ENCODE measurements at places on chromosomes 13 and 19.

- no peak for DNase-seq
These were observed 6.3 kb upstream of the RDH13 start for GRCh38 chr19:55068950-55069864.

DNA sequence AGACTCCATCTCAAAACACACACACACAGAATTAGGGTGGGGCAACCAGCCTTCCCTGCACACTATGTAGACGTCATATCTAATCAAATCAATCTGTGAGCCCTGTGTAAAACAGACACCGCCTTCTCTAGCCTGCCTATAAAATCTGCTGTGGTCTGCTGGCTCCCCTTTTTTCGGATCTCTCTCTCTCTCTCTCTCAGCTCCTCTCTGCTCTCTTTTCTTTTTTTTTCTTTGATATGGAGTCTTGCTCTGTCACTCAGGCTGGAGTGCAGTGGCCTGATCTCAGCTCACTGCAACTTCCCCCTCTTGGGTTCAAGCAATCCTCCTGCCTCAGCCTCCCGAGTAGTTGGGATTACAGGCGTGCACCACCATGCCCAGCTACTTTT, 11.8 kb upstream of the CD70 start:
- no peak for DNase-seq

GRCh38 chr13:44303681-44304432, 69.8 kb upstream of the SERP2 start:
- DNase-seq, result no peak

GRCh38 chr13:66994097-66994496, 236.0 kb downstream of the PCDH9 start:
- DNase-seq, result peak; percentile 37

GRCh38 chr19:10823690-10824089, 12.3 kb downstream of the TMED1 start:
- no peak for DNase-seq

DNA sequence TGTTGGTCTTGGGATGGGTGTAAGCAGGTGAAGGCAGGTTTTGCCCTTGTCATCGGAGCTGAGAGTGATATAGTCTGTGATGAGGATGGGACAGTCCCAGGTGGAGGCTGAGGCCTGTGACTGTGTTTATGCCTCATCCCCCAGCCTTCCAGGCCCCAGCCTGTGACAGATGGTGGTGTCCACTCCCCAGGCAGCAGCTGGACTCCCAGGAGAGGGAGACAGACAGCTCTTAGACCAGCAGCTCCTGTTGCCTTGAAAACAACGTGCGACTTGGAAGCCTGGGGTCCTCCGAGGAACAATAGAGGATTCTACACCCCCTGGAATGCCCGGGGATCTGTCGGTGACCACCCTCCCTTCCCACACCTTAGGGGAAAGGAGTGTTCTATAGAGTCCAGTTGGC, 63.8 kb downstream of the CHST8 start:
- DNase-seq, result no peak

- no peak for DNase-seq
These were observed 1559.2 kb downstream of the SLITRK1 start for GRCh38 chr13:82323101-82323500.

DNA sequence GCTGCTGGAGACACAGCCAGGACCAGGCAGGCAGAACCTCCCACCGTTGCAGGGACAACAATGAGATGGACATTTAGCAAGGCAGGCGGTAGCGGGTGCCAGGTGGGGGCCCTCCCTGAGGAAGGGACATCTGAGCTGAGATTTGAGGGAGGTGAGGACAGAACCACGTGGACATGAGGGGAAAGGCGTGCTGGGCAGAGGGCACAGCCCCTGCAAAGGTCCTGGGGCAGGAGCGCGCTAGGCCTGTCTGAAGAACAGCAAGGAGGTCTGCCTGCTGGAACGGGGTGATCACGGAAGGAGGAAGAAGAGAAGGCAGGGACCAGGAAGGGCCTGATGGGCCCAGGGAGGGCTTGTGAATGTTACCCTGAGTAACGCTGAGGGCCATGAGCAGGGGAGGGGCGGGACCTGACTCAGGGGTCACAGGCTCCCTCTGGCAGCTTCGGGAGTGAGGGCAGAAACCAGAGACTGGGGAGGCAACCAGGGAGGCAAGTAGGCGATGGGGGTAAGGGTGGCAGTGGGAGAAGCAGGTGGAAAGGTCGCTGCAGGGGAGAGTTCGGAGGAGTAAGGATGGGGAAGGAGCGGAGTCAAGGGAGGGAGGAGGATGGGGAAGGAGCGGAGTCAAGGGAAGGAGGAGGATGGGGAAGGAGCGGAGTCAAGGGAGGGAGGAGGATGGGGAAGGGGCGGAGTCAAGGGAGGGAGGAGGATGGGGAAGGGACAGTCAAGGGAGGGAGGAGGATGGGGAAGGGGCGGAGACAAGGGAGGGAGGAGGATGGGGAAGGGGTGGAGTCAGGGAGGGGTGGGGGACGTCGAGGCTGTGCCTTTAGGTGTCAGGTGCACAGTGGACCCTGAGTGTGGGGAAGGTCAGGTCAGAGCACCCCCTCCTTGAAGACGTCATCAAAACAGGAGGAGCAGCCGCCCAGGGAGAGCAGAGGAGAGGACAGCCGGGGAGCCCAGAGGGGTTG, 15.7 kb upstream of the B3GNT3 start:
- no peak for DNase-seq

- DNase-seq, result no peak
These were observed 811.1 kb downstream of the DIAPH3 start for GRCh38 chr13:59352600-59352999.

GRCh38 chr13:31853643-31854326, 114.5 kb downstream of the RXFP2 start:
- no peak for DNase-seq

- no peak for DNase-seq
These were observed 5.8 kb upstream of the TLE2 start for GRCh38 chr19:3034656-3035541.

DNA sequence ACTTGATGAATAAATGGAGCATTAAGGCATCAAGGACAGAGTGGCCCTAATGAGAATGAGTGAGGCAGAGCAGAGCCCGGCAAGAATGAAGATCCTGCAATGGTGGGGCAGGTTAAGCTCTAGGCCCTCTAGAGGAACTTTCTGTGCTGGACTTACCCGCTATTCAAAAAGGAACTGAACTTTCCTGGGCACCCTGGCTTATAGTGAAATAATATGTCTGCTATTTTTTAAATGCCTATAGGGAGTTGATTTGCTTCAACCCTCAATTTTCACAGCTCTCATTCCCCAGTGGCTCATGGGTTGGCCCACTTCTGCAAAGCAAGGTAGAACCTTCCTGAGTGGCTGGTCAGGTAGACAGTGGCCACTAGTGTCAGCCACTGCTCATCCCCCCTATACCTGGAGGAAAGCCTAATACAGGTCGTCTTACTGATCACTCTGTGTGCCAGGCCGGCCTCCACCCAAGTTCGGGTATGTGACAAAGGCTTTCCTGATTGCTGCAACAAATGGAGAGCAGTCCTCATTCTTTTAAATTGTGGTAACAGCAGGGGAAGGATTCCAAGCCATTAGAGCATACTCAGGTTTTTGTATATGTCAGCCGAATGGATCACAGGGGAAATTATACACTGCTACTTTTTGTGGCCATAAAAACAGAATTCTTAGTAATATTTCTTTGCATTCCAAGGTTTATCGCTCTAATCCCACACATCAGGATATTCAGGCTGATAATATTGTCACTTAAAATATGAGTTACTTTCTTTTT, 103.0 kb downstream of the KL start:
- no peak for DNase-seq

- no peak for DNase-seq
These were observed 1054.4 kb upstream of the SPRY2 start for GRCh38 chr13:81395368-81395767.

DNA sequence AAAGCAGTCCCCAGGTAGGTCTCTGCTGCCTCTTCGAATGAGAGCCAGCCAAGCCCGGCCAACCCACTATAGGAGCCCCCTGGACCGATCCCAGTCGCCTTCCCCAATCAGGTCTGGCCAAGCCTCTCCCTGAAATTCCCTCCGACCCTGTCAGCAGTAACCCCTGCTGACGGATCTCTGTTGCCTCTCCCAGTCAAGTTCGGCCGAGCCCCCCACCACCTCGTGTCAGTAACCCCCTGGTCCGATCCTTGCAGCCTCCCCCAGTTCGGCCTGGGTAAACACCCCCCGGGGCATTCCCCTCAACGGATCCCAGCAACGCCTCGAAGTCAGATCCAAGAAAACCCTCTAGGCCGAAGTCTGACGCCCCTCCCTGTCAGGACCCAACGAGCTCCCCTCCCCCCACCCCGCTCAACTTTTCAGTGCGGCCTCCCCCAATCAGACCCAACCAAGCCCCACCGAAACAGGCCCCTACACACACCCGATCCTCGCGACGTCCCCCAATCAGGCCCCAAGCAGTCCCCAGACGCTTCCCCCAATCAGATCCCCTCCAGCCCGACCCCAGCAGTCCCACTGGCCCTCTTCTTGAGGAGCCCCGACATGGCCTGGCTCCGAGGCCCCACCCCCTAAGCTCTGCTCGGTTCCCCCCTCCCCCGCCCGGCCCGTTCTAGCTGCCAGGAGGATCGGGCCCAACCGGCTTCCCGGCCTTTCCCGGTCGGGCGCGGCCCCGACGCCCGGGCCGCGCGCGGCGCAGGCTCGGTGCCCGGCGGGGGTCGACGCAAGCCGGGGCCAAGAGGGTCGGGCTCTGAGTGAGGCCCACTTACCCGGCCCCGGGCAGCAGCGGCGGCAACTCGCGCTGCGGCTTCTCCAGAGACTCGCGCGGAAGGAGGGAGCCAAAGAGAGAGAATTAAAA, 1.8 kb downstream of the TNPO2 start:
- no peak for DNase-seq

DNA sequence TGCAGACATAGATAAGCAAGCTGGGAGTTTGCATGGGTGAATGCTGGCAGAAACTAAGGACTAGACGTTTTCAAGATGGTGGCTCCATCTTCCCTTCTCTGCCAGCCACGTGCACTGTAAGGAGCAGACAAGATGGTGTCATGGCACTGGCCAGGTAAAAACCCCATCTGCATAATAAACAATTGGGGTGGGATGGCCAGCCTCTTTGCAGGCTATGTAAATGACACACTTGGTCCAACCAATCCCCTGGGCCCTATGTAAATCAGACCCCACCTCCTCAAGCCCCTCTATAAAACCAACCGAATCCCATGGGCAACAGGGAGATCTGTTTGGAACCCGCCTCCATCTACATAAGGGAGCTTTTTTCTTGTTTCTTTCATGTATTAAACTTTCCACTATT, 2.4 kb upstream of the OR7A5 start:
- no peak for DNase-seq

DNA sequence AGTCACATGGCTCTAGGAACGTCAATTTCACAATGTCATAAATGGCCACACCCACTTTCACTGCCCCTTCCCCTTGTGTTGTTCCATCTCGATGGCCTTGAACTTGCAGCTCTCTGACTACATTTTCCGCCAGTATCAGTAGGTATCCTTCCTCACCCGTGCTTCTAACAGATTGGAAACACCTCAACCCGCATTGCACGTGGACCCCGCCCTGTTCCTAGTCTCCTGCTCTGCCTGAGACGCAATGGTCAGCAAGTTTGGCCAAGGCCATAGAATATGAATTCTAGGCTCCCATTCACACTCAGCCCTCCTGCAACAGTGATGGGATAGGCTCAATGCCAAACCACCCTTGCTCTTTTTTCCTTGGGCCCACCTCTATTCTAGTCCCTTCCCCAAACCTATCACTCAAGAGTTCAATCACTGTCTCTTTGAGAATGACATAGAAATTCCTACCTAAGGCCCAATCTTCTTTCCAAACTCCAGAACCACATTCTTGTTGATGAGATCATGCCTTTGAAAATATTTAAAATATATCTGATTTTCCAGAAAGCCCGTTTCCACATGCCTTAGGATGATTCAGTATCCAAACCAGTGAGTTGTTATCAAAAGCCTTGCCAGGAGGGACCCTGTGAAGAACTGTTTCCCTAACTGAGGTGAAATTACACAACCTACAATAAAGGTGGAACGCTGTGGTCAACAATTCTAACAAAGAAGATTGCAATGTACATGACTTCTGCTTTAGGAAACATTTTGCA, 334.6 kb downstream of the MYO16 start:
- DNase-seq, result no peak

DNA sequence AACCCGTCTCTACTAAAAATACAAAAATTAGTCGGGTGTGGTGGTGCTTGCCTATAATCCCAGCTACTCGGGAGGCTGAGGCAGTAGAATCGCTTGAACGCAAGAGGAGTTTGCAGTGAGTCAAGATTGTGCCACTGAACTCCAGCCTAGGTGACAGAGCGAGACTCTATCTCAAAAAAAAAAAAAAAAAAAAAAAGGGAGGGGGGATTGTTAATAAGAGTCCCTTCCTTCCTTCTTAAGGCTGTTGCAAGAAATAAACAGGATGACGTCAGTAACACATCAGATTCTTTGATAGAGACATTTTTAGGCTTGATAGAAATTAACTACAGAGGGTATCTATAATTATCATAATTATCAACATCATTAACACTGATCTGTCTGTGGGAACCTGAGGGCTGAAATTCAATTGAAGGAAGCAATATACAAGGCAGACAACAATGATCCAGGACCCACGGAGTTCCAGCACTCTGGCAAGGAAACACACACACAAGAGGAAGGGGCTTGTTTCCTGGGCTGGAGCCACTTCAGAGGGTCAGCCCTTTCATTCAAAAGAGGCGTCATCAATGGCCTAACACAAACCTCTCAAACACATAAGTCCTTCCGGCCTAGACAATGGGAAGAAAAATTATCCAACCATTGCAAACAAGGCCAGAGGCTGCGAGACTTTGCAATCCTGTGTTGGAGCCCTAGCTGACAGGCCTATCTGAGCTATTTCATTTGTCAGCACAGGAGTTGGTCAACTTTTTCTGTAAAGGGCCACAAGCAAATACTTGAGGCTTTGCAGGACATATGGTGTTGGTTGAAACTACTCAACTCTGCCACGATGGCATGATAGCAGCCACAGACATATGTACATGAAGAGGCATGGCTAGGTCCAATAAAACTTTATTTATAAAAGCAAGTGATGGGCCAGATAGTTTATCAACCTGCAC, 105.2 kb downstream of the INSR start:
- peak; percentile 84 for DNase-seq

DNA sequence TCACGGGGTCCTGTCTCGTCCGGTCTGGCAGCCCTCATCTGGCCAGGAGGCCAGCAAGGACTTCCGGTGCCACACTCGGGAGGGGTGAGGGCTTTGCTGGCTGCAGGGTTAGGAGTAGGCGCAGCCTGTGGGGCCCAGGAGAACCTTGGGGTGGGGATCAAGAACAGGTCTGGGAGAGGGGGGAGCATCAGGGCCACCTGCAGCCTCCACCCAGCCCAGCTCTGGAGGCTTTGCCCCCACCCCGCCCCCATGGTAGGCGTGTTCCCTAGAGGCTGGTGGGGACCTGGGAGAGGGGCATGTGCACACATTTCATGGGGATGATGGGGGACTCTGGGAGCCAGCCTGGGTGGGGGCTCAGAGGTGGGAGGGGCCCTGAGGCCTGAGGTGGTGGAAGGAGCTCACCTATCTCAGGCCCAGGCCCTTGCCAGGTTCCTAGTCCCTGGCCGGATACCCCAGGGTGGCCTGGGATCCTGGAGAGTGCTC, 23.3 kb downstream of the WTIP start:
- no peak for DNase-seq

GRCh38 chr13:106028911-106029310, 506.6 kb downstream of the EFNB2 start:
- no peak for DNase-seq
